Bronchus fibroblast of lung (primary cell): ENCODE measurements at places on chromosomes 13 and 19. TPM values are rescaled to one million over a fixed set of nuclear protein-coding genes. Genes with fewer than 3 reads are reported as not detected.

IGSF23 gene
- total RNA-seq, result not detected in 2 replicates

TMEM59L gene
- under 0.01 TPM in 1 of 2 replicates, not detected in the other for total RNA-seq

LILRA6 gene
- total RNA-seq, result not detected in 2 replicates

COL5A3 gene
- 0.34 and 0.59 TPM in 2 replicates for total RNA-seq

CEACAM16 gene
- total RNA-seq, result not detected in 2 replicates
